ENCODE measurements at places on chromosomes 1 and 21. TPM values are rescaled to one million over a fixed set of nuclear protein-coding genes. Genes with fewer than 3 reads are reported as not detected.

S100A2 gene
- total RNA-seq = 5.0 TPM

DCAF6 gene
- total RNA-seq = 167 TPM

RYR2 gene
- 572 TPM for total RNA-seq

DNA sequence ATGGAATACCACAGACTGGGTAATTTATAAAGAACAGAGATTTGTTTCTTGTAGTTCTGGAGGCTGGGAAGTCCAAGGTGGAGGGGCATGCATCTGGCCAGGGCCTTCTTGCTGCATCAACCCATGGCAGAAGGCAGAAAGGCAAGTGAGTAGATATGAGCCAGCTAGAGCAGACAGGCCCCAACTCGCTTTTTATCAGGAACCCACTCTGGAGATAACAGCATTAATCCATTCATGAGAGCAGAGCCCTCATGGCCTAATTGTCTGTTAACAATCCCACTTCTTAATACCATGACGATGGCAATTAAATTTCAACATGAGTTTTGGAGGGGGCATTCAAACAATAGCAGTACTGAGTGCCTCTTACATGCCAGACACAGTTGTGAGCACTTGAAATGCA is 87.2 kb upstream of the SOX13 start:
- DNase-seq = no peak

APH1A gene
- 57.3 TPM for total RNA-seq

DNA sequence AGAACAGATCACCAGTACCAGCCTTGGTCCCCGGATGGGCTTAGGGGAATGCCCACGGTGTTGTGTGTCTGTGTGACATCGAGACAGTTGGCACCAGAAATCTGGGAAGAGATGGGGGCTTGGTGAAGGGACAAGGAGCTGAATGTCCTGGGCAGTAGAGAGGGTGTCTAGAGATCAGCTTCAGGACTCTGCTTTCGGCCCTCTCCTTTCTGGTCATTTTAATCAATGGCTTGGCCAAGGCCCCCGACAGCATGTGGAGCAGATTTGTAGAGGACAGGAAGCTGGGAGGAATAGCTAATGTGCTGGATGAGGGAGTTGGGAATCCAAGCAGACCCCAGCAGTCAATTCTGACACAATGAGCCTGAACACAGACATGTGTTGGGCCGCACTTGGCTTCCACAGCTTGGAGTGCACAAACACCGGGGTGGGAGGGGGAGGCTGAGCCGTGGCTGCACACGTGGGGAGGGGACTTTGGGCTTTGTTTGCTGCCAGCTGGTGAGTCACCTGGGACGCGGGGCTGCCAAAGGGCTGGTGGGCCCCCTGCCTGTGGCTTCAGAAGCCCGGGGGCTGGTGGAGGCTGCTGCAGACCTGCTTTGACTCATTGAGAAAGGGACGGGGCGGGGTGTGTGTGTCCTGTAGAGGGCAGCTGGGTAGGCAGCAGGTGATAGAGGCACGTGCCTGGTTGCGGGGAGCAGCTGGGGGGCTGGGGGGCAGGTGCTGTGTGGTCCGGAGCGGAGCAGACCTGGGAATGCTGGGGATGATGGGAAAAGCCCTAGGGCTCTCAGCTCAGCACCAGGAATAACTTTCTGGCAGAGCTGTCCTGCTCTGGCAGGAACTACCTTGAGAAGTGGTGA is 20.9 kb downstream of the SLC1A7 start:
- no peak for DNase-seq

DNA sequence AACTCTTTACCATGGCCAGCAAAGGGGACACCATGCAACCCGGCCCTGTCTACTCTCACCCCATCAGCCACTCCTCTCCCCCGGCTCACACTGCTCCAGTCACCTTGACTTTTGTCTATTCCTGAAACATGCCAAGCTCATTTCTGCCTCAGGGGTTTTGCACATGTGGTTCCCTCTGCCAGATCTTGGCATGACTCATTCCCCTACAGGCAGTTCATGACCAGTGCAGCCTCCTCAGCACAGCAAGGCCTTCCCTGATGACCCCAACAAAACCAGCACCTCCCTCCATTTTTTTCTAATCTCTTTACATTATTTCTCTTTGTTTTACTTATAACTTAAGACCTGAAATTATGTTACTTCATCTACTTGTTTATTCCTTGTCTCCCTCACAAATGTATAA is 58.6 kb upstream of the GJB5 start:
- no peak for DNase-seq

DNA sequence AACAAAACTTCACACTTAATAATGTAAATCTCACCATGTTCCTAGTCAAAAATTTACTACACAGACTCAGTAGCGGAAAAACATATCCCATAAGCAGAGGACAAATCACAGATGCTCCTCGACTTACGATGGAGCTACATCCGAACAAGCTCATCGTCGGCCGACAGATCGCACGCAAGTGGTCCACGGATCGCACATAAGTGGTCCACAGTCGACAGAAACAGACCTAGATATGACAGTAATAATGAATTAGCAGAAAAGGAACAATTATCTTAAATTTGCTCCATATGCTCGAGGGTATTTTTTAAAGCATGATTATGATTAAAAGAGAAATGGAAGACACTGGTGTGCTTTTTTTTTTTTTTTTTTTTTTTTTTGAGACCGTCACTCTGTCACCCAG is 36.3 kb downstream of the WDR4 start:
- peak; percentile 14 for DNase-seq

RBP7 gene
- total RNA-seq = 7.4 TPM
